Stimulated activated CD4-positive, alpha-beta T cell treated with anti-CD3 and anti-CD28 coated beads, TNF-alpha, amount 100 ng/mL, for 1 hour (primary cell): ENCODE measurements at places on chromosomes 1 and 21.

- DNase-seq: no peak
These were observed 57.1 kb downstream of the SLC27A3 start for GRCh38 chr1:153832293-153832692.

DNA sequence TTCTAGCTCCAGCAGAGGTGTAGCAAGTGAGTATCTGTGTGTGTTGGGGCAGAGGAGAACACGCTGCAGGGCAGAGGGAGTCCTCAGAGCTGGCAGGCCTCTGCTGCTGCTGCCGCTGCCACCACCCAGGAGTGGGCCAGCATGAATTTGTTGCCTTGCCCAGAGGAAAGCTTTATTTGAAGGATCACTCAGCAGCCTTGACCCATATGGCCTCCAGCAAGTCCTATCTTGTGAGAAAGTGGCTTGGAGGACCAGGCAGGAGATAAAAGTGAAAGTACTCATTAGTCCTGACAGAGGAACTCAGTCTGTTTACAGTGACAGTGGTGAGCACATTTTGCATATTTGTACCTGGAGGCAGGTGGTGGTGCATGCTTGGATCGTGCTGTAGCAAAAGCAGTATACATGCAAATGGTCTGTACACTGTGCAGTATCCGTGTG is 3.1 kb downstream of the TRAF5 start:
- no peak for DNase-seq

GRCh38 chr1:36510418-36510817 is 27.7 kb upstream of the CSF3R start:
- DNase-seq: no peak

- DNase-seq: no peak
These were observed 5.9 kb downstream of the FCGR2A start for GRCh38 chr1:161511018-161511755.

DNA sequence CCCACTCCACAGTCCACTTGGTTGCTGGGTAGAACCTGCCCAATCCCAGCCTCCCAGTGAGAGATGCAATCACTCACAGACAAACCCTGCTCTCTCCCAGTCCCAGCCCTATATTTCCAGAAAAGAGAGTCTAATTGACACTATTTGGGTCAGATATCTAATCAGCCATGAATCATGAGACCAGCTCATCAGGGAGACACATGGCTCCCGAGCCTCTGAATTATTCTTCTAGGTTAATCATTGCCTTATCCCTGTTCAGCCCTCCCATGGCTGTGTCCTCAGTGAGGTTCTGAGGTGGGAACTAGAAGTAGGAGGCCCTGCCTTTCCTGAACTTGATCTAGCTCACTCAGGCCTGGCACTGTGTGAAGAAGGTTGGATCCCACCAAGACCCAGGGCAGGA is 49.9 kb upstream of the ZC3H12A start:
- DNase-seq: no peak

DNA sequence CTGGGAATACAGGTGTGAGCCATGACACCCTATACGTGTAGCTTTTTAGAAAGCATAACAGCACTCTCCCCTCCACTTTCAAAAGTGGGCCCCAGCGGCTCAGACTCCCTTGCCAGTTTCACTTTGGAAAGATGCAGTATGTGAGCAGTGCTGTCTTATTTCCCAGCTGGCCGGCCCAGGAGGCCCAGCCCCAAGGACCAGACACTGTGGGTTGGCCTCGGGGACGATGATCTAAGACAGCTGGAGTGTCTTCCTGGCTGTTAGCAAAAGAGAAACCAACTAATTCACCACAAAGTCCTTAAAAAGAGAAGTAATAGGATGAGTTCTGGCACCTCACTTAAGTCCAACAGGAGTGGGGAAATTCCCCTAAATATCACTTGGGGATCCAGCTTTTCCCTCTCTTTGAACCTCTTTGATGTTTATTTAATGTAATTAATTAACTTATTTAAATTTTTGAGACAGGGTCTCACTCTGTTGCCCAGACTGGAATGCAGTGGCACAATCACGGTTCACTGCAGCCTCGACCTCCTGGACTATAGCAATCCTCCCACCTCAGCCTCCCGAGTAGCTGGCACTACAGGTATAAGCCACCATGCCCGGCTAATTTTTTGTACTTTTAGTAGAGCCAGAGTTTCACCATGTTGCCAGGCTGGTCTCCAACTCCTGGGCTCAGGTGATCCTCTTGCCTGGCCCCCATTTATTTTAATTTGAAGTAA is 17.6 kb upstream of the CLIC4 start:
- no peak for DNase-seq

DNA sequence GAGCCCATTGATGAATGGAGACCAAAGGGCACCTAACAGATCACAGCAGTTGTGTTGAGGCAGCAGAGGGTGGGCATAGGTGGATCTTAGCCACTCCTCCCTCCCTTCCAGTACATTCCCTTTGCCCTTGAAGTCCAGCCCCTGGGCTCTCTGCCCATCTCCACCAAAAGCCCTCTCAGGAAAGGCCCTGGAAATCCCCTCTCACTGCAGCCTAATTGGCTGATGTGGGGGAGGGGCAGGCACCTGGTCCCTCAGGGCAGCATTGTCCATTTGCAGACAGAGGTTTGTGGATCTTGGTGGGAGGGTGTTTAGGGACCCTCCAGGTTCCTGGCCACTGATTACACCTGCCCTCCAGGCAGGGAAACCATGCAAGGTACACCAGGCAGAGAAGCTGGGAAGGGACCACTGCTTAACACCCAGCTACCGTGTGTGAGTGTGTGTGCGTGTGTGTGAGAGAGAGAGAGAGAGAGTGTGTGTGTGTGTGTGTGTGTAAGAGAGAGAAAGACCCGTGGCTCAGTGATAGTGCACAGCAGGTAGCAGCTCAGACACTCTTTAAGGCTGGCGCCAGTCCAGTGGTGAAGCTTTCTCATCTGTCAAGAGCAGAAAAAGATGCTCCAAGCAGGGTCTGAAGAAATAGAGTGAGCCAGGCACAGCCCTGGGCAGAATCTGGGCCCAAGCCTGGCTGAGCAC is 71.1 kb downstream of the MATN1 start:
- DNase-seq: no peak

GRCh38 chr1:239958063-239958462 is 133.6 kb upstream of the FMN2 start:
- DNase-seq: no peak

DNA sequence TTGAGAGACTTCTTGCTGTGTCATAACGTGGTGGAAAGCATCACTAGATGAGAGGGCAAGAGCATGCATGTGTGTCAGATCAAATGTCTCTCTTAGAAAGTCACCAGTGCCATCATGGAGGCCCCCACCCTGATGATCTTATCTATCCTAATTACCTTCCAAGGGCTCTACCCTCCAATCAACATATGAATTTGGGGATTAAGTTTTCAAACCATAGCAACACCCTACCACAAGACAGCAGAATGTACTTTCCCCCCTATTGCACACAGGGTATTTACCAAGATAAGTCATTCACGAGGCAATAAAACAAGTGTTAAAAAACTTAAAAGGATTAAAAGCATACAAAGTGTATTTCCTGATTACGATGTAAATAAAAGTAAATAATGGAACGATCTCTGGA is 515.6 kb downstream of the LMO4 start:
- DNase-seq: no peak

GRCh38 chr21:14591377-14591776 is 45.3 kb upstream of the SAMSN1 start:
- no peak for DNase-seq

GRCh38 chr1:9910076-9910422 is at the start of gene CTNNBIP1:
TSS of gene CTNNBIP1 (minus strand) at chr1:9910269. CDS start at chr1:9872064, 38,205 bp downstream.
- no peak for DNase-seq

DNA sequence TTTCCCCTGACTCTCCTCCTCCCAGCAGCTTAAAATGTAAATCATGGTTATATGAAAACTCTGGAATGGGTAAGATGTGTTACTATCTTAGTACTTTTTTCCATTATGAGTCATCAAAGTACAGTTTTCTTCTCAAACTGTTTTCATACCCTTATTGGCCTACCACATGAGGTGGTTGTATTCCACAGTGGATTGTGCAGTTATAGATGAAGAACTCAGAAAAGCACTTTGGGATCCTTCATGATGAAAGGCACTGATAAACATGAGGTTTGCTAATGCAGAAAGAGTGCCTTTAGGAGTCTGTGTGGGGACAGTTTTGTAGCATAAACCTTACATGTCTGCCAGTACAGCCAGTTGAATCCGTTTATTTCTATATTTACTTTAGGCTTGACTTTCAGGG is 32.0 kb upstream of the MYOCOS start:
- no peak for DNase-seq

DNA sequence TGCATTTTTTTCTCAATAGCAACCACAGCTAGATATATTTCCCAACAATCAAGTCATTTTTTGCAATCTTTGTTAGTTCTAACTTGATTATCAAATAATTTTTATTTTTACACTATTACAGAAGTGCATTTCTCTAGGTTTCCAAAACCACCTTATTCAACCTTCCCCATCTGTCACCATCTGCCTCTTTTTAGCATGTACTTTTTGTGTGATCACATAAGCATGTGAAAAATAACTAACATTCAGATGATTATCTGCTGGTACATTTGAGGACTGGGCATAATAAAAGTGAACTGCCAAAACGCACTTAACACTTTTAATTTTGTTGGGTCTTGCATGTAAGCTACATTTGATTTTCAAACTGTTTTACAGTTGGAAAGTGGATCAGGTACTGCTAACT is 291.5 kb downstream of the AKT3 start:
- no peak for DNase-seq

- DNase-seq: no peak
These were observed 115.6 kb upstream of the SLC45A1 start for GRCh38 chr1:8202182-8202905.

DNA sequence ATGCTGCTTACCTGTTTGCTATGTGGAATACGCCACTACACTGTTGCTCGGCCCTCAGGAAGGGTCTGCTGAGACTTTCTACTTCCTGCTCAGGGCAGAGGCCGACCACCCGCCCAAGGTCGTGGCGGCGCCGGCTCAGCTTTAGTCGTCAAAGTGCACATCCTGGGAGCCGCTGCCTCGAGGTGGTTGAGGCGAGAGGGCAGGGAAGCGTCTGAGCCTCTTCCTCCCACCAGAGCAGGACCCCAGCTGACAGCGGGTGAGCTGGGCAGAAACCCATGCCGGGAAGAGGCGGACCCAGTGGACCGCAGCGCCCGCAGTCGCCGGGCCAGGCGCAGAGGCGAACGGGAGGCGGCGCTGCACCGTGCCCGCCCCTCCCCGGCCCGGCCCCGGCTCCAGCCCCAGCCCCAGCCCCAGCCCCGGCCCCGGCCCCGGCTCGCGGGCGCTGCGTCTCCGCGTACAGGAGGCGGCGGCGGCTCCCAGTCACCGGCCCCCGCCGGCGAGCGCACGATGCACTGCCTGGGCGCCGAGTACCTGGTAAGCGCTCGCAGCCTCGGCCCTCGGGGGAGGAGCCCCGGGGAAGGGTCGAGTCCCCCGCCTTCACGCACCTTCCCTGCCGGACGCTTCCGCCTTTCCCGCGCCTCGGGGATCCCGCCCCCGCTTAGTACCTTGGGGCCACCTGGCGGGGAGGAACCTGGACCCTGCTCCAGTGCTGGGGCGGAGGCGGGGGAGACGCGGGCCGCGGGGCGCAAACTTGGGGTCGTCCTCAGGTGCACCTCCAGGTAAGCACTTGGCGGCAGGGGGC is at the start of gene SLC44A3:
SLC44A3 (plus strand) TSS at position 413 of the 802 bp plus-strand sequence; CDS start at position 508, 95 bp downstream.
- DNase-seq: no peak

GRCh38 chr1:109621379-109622136 is 1.9 kb downstream of the AMPD2 start:
- no peak for DNase-seq

GRCh38 chr1:232883992-232884661 is 66.3 kb upstream of the NTPCR start:
- no peak for DNase-seq

GRCh38 chr1:28591708-28592320 is at the start of gene RAB42:
TSS of gene RAB42 (plus strand) at chr1:28592265. CDS start at chr1:28592512, 247 bp downstream.
- DNase-seq: no peak

DNA sequence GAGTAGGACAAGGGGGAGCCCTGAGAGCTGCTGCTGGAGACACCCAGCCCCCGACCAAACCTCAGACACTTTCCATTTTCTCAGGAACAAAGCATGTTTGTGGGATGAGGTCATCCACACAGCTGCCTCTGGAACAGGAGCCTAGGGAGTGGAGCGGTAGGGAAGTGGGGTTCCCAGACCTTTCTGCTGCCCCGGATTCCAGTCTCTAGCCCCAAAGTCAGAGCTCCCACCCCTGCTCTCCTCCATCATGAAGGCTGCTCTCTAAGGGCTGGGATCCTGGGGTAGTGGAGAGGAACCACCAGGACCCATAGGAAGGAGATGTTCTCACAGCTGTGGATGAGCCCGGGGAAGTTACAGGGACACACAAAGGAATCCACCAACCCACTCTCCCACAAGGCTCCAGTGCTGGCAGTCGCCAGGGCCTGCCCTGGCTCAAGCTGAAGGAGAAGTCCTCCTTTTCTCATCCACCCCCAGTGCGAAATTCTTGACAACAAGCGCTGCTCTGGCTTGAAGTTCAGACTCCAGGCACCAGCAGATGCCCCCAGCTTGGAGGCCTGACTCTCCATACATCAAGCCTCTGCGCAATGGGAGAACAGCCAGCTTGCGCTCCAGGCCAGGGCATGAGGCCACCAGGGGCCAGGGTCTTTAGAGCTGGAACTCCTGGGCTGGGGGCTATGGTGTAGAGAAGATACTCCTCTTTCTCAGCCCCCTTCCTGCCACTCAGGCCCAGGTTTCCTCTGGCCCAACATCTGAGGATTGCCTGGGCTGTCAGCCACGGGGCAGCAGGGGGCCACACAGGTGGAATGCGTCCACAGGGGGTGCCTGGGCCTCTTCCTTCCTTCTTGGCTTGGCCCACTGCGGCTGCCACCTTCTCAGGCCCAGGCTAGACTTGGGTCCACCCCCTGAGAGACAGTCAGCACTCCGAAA is 4.5 kb downstream of the FHL3 start:
- no peak for DNase-seq

DNA sequence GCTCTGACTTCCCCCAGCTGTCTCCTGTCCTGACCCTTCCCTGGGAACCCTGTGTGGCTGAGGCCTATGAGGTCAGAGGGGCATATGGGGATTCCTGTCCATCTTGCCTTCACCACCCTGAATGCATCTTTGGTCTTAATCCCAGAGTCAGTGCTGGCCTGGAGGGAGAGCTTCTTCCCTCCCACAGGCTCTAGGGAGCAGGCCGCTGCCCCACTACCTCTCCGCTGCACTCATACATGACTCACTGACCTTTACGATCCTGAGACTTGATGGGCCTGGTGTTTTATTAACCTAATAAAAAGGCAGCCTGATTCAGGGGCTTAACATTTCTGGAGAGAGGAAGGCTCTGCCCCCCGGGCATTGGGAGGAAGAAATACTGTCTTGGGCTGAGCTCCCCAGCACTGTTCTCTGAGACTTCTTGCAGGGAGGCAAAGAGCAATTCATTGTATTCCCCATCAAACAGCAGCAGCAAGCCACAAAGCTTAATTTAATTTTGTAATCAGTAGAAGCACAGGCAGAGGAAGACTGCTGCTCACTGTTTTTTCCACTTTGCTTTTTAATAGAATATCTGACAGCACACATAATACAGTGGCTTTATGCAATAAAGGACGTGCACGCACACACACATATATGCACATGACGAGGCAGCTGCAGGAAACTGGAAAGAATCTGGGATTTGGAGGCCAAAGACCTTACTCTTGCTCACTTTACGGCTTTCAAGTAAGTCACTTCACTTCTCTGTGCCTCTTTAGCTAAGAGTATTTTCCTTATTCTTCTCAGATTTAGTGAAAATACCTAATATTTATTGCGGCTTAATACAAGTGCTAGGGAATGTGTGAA is 89.2 kb upstream of the GRIK3 start:
- DNase-seq: no peak

- DNase-seq: no peak
These were observed 406 bp downstream of the NME7 start for GRCh38 chr1:169367096-169367685.
